ENCODE measurements at places on chromosomes 16 and 17. TPM values are rescaled to one million over a fixed set of nuclear protein-coding genes. Genes with fewer than 3 reads are reported as not detected.

Gene SBK1
- not detected for total RNA-seq

Gene CPHXL2
- total RNA-seq = not detected

Gene VTN
- 0.19 TPM for total RNA-seq

Gene CMC2
- total RNA-seq = 76.1 TPM

Gene TBC1D28
- not detected for total RNA-seq

All from regular cardiac myocyte (primary cell).